ENCODE measurements at places on chromosomes 2 and 18.

DNA sequence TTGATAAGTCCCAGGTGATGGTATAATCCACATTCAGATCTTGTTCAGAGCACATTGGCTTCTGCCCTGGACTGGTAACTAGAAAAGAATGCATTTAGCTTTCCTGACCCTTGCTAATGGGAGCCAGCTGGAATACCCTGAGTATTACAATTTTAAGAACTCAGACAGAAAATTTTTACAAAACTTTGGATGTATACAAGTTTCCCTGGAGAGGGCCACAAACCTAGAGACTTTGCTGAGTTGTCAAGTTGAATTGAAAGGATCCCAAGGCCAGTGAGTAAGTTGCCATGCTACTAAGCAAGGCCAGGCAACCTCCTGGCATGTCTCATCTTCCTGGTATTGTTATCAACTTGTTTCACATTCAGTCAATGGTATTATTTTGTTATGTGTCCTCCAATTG lies 20.0 kb upstream of the NABP1 start:
- no peak for DNase-seq

- DNase-seq: peak; percentile 44
These were observed 37.6 kb downstream of the SLC14A1 start for GRCh38 chr18:45761512-45762114.

- DNase-seq: no peak
These were observed 208.9 kb upstream of the BOD1L2 start for GRCh38 chr18:56937874-56938430.

GRCh38 chr2:143771939-143772338 lies 642.7 kb downstream of the ARHGAP15 start:
- no peak for DNase-seq

DNA sequence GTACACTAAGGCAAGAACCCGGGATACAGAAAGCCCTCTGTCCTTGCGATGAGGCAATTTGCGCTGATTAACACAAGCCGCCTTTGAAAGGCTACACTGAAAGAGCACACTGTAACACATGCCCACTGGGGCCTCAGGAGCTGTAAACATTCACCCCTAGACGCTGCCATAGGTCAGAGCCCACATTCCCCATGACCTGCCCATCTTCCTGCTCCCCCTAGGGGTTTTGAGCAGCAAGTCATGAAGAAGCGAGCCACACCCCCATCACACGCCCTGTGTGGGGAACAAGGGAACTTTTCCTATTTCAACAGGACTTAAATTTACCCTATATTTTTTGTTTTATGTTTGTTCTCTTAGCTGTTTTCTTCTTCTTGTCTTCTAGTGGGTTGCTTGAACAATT lies 47.8 kb upstream of the SLC4A10 start:
- peak; percentile 48 for DNase-seq

GRCh38 chr2:68351997-68352396 lies 13.1 kb upstream of the PLEK start:
- peak; percentile 79 for DNase-seq

DNA sequence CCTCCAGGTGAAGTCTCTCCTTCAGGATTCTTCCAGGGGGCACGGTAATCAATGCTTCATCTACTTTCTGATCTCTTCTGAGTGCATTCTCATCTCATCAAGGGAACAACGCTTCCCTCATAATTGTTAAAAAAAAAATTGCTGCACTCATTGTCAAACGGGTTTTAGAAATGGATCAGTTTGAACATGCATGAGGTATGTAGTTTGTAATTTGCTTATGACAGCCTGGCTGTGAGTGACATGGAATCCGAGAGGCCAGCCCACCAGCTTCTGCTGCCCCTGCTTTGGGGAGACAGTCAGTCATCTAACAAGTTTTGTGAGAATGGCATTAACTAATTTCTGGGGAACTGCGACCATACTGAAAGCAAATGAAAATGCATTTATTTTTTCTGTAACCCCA lies 791.9 kb upstream of the SOX11 start:
- no peak for DNase-seq

DNA sequence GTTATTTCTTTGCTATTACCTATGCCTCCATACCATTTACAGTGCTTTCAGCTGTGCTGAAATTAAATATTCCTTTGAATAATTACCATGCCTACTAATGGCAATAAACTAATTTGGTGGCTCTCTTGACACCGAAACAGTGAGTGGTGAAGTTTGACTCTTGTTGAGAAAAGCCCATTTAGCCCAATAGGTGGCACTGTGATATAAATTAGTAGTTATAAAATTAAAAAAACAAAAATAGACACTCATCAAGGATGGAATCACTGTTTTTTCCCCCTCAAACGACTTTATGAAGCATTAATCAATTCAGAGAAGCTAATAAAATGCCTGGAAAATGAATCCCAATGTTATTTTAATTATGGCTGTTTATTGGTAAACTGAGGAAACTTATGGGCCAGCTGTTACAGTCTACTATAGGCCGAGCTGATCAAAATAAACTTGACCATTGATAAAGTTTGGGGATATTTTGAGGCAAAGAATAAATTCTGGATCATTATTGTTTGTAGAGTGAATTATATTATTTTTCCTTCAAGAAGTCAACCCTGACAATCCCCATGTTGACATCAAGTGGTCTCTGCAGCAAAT lies 339.6 kb downstream of the TRIB2 start:
- DNase-seq: peak; percentile 27

DNA sequence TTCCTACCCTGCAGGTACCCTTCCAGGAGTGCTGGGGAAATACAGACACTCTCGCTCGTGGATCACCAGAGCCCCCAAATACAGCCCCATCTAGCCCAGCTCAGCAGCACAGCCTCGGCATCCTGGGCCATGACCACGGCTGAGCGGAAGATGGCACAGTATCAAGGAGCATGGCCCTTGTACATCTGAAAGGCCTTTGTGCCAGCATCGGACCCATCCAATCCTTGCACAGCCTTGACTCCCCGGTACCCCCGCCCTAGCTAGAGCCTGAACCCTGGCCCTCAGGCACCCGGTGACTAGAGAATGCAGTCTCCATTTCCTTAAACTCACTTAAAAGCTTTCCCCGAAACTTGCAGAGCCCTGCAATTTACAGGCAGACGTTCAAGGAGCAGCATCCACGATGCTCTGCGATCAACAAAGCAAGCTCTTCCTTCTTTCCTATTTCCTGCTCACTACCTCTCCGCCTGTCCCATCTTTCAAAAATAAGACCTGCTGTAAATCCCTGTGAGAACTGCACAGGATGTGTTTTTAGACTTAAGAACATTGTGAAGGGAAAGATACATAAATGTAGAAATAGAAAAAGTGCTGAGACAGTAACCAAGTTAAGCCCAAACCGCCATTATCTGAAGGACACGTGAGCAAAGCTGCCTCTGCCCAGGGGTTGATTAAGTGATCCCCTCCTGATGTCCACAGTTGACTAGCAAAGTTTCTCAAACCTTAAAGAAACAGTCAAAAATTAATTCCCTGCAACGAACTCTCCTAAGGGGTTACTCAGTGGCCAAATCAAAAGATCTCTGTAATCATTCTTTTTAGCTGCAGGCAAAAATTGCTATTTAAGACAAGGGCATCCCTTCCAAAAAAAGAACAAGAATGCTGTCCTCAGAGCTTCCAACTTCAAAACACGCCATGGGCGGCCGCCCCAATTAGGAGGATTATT lies 48.5 kb downstream of the ZNF516 start:
- DNase-seq: no peak

DNA sequence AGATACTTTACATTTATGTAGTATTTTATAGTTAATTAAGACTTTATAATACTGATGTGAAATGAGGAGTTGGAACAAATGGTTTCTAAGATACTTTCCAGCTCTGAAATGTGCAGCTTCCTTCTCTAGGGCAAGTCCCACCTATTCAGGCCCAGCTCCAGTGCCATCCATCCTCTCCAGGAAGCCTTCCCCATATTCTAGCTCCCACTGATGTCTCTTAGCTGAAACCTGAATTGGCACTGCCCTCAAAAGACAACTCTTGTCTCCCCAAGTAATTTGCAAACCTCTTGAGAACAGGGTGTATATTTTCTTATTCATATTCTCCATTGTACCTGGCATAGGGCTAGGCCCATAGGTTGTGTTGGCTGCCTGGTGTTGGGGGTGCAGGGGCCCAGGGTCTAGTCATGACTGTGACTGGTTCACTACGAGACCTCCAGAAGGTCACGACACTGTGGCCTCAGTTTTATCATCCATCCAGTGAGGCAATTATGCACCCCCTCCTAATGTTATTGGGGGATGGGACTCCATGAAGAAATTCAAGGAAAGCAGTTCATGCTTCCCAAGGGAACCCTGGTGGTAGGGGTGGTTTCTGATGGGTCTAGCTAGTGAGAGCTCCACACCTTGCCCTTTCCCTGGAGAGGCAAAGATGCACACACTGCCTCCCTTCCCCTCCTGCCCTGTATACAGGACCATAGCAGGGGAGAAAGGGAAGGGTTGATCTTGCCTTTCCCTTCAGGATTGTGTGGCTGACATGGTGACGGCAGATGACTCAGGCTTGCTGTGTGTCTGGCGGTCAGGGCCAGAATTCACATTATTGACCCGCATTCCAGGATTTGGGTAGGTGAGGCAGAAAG lies 2.8 kb downstream of the WDR54 start:
- no peak for DNase-seq

- DNase-seq: no peak
These were observed 47.6 kb upstream of the STON1 start for GRCh38 chr2:48482313-48482712.

DNA sequence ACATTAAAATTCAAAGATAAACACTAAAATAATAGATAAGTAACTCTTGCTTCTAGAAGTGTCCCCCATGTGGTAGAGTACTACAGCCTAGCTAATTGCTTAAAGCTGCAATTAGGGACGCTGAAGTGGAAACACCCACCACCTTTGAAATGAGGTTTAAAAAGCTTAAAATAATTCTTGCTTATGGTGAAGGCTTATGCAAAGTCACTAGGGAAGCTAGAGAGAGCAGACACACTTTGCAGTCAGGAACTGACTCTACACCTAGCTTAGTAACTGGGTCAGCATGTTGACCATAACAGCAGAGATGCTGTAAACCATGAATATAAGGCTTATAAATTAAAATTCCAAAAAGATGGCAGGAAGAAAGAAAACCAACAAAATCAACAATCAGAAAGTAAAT lies 65.4 kb upstream of the DSG1 start:
- no peak for DNase-seq

GRCh38 chr18:79781331-79781941 lies 16.3 kb upstream of the KCNG2 start:
- DNase-seq: no peak

DNA sequence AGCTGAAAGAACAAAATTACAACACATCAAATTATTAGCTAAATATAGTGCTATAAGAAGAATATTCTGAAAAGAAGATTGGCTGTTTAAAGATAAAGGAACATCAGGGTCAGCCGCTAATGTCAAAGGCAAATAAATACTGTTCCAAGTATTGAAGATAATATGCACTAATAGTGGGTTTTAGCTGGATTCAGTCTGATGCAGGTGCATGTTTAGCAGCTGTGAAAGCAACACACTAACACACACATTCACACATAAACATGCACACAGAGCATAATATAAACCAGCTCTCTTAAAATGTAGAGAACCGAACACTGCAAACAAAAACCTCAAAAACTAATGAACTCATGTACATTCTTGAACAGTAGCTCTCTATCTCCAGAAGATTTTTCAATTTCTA lies 634.6 kb downstream of the ERBB4 start:
- DNase-seq: no peak

DNA sequence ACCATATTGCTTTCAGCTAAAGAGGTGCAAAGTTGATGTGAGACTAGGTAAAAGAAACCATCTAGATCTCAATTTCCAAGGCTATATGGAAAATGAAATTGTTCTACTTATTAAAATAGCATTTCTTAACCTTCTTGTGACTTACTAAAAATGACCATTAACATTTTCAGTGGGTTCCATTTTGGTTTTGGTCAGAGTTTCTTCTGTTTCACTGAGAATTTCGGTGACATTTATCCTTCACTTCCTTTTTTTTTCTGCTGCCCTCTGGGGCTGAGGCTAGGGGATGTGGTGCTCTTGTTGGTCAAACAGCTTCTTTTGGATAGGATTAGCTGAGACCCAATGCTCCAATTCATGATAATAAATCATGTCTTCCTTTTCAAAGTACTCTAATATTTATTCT lies 44.3 kb upstream of the REL start:
- no peak for DNase-seq

DNA sequence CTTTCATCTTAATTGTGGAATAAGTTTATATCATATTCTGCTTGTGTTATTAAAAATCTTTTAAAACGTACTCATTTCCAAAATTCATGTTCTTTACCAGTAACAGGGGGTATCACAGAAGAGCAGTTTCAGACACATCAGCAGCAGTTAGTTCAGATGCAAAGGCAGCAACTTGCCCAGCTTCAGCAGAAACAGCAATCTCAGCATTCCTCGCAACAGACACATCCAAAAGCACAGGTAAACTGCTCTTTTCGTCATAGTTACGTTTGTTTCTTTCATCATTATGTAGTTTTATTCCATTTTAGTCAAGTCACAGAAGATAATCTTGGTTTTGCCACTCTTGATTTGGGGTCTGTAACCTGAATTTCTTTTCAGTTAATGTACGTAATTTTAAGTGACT lies 93.5 kb upstream of the KIF5C start:
- no peak for DNase-seq

- no peak for DNase-seq
These were observed 53.5 kb downstream of the ATL2 start for GRCh38 chr2:38323623-38324022.

DNA sequence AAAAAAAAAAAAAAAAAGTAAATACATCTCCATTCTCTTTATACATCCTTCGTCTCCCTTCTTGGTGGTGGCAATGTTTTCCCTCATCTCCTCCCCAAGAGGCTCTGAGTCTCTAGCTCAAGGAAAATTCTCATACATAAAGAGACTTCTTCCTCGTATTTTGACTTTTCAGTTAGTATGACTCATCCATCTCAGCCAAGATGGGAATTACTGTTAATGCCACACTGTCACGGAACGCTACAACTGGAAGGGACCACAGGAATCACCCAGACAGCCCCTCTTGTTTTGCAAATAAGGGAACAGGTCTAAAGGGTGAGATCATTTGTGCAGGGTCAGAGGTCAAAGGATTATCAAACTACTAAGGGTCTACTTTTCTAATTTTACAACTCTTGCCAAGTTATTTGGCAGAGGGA lies 19.5 kb downstream of the NFE2L2 start:
- no peak for DNase-seq

GRCh38 chr18:76979111-76979751 lies 153.4 kb downstream of the MBP start:
- no peak for DNase-seq

DNA sequence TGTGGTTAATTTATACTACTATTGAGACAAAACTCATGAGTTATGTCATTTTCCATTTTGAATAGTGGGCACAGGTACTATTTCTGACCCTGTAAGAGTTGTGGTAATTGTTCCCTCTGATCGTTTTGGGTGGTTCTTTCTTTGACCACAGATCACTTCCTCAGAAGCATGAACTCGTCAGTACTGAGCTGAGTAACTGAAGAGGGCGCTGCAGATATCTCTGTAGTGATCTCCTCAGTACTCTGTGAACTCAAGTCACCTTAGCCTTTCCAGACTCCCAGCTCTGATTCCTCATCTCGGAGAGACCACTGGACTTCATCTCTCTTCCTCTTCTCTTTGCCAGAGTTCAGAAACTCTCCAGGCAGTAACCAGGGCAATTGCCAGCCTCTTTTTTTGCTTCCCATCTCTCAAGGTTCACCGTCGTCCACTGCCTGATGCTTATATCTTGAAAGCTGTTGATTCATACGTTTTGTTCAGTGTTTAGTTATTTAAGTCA lies 9.4 kb upstream of the IL1RL1 start:
- DNase-seq: peak; percentile 53

GRCh38 chr18:62935994-62936393 lies 220.7 kb downstream of the PHLPP1 start:
- DNase-seq: no peak

GRCh38 chr2:47309472-47309951 lies 93.4 kb upstream of the MSH2 start:
- DNase-seq: peak; percentile 82

Data from hematopoietic multipotent progenitor cell treated with erythropoietin and hydrocortisone succinate and interleukin-3 and kit ligand, for 8 days (in vitro differentiated cells).